ENCODE measurements at places on chromosomes 2 and 18.

DNA sequence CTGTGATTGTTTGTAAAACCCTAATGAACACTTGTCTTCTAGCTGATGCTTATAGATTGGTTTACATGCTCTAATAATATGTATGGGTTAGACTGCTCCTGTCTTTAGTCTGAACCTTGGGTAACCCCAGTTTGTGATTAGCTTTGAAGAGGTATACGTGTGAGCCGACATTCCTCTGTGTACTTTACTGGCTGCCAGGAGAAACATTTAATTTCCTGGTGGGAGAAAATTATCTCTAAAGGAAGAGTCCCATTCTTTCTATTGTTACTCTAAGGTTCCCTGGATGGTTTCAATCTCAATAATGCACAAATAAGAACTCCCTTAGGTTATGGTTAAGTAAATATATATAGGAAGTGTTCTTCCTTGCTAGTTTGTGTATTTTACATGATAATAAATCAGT is 143.6 kb upstream of the ZSWIM2 start:
- no peak for DNase-seq

DNA sequence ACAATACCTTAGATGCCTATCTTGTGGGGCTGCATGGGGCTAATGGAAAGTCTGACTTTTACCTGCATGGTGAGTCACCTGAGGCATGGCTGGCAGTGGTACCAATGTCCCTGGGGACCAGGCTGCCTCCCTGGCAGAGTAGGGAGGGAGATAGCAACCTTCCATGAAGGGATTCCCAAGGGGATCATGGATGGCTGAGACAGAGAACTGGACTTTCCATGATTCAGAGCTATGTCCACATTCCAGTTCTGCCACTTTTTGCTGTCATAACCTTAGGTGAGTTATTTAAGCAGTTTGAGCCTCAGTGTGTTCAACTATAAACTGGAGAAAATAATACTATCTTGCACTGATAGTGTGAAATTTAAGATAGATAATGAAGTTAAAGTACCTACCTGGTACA is 178.6 kb downstream of the SETBP1 start:
- no peak for DNase-seq

DNA sequence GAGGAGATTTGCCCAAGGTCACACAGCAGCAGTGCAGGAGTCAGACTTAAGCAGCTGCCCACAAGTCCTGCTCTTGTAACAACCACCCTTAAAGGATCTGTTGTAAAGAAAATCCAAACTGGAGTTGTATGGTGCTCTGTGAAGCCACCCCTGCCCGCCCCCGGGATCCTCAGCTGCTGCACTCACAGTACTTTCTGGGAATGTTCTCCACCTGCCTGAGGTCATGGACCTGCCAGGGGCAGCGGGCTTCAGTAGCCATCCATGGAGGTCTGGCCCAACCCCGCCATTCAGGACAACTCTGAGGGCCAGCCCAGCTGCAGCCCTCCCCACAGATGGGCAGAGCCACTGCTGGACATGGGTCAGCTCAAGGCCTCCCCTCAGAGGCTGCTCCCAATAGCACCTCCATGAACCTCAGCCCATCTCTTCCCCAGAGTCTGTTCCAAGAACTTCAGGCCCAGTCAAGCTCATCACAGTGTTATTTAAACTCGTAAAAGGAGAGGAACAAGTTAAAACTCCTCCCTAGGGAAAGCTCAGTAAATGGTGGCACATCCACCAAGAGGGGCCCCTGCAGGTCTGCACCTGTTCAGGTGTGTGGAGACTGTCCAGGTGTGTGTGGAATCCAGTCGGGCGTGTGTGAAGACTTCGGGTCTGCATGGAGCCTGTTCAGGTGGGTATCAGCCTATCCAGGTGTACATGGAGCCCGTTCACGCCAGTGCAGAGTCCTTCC is 39.4 kb upstream of the GPC1 start:
- DNase-seq: no peak

DNA sequence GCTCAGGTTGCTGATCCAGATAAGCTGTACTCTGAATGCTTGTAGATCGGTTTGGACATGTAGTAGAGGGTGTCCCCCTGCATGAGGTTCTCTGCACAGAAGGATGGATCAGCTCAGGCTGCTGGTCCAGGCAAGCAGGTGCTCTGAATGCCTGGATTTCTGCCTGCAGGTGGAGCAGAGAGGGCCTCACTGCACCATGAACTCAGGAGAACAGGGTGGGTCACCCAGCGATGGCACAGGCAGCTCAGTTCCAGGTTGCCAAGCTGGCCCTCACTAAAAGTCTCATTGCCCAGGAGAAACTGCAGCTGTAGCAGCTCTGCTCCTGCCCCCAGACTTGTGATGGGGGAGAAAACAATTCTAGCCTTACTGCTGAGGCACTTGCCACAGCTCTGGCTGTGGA is 491.8 kb downstream of the XIRP2 start:
- no peak for DNase-seq

- DNase-seq: no peak
Observed at GRCh38 chr2:96374211-96374951, 38.8 kb downstream of the NCAPH start.

- DNase-seq: peak; percentile 19
Observed at GRCh38 chr2:127681976-127682857, 6.9 kb upstream of the LIMS2 start.

- no peak for DNase-seq
Observed at GRCh38 chr2:159616286-159616701, at the start of gene BAZ2B. Gene BAZ2B, minus strand, starts transcription at chr2:159616548. Its CDS starts 137,829 bp downstream, at chr2:159478719.

- DNase-seq: no peak
Observed at GRCh38 chr2:53058526-53058925, 709.1 kb upstream of the CHAC2 start.

DNA sequence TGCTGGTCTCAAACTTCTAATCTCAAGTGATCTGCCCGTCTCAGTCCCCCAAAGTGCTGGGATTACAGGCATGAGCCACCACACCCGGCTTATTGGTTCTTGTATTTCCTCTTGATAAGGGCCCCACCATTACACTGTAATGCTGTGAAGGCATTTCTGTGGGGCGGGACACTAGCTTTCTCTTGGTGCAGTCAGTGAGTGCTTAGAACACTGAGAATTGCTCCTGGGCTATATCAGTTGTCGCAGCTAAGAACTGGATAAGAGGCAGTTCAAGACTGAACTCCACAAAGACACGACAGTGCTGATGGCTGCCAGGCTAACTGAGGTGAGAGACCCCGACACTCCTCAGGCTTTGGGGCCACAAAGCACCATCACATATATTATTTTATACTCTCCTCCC is 2.1 kb downstream of the KHK start:
- DNase-seq: no peak

- peak; percentile 59 for DNase-seq
Observed at GRCh38 chr2:156399224-156399949, 36.8 kb upstream of the GPD2 start.

GRCh38 chr2:205964111-205964761 is 121.7 kb downstream of the INO80D start:
- DNase-seq: no peak

DNA sequence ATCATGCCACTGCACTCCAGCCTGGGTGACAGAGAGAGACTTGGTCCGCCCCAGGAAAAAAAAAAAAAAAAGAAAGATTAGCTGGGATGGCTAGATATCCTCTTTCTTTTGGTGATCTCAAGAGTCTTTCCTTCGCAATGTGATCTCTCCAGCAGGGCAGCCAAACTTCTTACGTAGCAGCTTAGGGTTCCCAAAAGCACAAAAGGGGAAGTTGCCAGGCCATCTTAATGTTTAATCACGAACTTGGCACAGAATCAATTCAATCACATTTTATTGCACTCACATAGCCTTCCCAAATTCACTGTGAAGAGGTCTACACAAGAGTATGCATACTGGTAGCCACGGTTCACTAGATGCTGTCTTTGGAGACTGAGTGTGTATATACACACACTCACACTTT is 53.1 kb downstream of the VIL1 start:
- no peak for DNase-seq

DNA sequence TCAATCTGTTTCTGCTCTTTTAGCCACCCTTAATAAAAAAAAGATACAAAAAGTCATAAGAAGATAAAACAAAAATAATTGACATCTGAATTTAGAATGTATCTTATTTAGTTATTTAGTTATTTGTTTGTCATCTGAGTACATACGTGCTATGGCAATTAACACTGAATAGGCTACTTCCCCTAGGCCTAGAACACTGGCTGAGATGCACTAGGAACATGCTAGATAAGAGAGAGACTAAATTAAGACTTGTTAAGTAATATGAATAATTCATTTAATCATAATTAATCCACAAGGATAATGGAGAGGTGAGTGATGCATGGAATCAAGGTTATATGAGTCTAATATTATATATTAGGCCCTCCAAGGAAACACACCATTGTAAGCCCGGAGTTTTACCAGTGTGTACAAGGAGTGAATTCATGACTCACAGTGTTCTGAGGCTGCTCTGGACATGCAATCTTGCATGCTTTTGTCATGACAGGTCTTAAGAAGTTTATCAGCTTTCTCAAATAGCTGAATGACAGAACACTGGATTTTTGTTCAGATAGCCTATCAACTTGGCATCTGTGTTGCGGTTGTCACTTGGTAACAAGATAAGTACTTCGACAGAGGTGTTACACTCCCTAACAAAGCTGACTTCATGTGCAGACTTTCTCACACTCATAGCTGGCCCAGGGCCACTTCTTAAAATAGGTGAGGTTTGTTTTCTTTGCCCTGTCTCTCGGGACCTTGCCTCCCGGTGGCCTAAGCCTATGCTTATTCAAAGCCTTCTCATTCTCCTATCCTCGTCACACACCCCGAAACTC is 5.0 kb upstream of the SERPINB2 start:
- DNase-seq: no peak

- no peak for DNase-seq
Observed at GRCh38 chr18:49572611-49573345, 10.9 kb downstream of the LIPG start.

DNA sequence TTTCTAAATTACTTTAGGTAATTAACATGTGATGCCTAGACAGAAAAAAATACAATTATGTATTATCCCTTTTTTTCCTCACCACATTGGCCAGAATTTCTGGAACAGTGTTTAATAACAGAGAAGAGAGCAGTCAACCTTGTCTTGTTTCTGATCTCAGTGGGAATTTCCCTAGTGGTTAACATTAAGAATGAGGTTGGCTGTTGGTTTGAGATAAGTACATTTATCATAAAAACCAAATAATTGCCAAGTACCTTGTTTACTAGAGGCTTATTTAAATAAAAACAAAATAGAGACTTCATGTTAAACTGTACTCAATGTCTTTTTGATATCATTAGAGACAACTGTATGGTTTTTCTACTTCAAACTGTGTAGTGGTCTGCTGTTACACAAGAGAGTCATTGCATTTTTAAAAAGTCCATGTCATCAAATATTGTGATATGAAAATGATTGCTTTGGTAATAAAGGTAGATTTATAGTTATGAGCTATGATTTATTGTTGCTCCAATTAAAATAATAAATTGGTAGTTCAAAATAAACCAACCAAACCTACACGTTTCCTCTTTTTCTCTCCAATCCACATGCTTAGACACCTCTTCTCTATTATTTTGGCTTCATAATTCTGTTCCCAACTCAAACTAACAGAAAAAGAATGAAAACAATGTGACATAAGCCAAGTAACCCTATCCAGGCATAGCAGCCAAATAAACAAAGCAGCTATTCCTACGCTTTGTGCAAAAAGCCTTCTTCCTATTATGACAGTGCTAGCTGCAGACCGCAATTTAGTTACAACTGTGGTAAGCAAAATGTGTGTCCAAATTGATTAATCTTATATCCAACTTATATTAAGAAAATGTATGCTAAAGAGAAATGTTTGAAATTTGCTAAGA is 20.9 kb upstream of the TANK start:
- no peak for DNase-seq

GRCh38 chr2:112626604-112627059 is 19.1 kb upstream of the SLC20A1 start:
- peak; percentile 84 for DNase-seq

DNA sequence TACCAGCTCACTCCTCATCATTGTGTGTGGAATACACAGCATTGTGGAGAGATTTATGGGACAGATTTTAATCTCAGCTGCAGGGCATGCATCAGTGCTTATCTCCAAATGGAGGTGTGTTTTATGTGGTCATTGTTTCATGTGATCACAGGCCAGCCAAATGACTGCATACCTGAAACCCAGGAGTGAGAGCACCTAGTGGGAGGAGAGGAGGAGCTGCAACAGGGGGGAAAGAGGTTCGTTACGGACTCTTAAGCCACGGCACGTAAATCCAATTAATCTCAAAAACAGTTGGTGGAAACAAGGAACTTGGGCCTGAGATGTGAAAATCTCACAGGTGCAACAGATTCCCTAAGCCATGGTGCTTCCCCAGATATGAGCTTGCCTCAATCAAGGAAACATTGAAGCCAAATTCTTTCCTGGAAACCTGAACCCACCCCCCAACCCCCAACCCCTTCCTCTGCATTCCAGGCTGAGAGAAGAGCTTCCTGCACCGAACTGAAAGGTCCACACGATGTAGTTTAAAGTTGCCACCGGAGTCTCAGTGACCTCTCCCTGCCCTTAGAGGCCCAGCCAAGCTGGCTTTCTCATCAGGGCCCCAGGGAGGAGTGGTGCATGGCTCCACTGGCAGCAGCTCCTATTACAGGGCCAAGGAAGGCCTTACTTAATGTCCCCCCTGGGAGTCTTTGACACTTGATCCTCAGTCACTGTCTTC is 167.4 kb downstream of the C1D start:
- DNase-seq: no peak

DNA sequence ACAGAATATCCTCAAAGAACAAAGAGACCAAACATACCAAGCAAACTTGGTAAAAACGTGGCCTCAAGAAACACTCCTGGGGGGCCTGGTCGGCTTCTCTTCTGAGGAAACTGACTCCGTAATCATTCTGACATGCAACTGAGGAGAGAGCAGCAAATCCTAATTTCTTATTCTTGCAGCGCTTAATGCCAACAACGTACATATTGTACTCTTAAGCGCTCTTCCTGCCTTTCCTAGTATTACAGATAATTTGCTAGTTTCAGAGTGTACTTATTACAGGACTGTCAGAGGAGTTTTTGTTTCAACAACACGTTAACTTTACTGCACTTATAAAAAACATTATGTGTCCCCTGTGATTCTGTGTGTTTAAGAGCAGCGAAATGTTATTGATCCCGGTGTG is 64.9 kb downstream of the ZNF521 start:
- DNase-seq: no peak

GRCh38 chr18:808086-808485 is 4.0 kb downstream of the YES1 start:
- no peak for DNase-seq

DNA sequence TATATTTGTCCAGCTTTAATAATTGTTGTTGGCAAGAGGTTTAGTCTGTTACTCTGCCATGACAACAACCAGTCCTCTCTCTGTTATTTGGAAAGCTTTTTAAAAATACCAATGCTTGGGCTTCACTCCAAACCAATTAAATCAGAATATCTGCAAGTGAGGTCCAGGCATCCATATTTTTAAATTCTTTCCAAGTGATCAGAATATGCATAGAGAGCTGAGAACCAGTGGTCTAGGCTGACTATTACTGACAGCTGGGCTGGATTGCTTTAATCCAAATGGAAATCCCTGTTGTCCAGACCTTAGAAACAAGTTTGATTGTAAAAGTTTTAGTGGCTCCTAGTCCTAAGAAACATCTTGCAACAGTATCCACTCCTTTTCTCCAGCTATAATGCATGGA is 1059.7 kb upstream of the ACVR2A start:
- no peak for DNase-seq

GRCh38 chr2:199136242-199136641 is 321.5 kb downstream of the SATB2 start:
- DNase-seq: no peak
